Kidney tubule cell (primary cell): ENCODE measurements at places on chromosomes 7 and 10.
A peak's percentile ranks its signal among the peaks of the same experiment; 100 is the strongest.

- DNase-seq = peak; percentile 35
Measured at GRCh38 chr10:95467162-95467599, 94.0 kb downstream of the SORBS1 start.

- DNase-seq = no peak
Measured at GRCh38 chr7:46209611-46210388, 288.7 kb upstream of the IGFBP3 start.

- peak; percentile 75 for DNase-seq
Measured at GRCh38 chr7:26664735-26665416, 199.5 kb downstream of the SKAP2 start.

- DNase-seq = no peak
Measured at GRCh38 chr10:114336823-114337509, 67.3 kb downstream of the AFAP1L2 start.

- DNase-seq = no peak
Measured at GRCh38 chr7:55034776-55035175, 16.0 kb downstream of the EGFR start.

- DNase-seq = no peak
Measured at GRCh38 chr10:86295351-86295750, 71.2 kb downstream of the GRID1 start.

DNA sequence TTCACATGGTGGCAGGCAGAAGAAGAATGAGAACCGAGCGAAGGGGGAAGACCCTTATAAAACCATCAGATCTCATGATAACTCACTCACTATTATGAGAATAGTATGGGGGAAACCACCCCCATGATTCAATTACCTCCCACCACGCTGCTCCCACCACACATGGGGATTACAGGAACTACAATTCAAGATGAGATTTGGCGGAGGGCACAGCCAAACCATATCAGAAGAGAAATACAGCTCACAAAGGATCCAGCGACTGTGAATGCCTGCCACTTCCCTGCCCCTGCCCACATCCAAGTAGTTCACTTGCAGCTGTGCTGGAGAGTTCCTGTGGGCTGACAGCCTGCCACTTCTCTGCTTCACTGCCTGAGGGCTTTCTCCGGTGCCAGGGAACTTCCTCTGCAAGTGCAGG lies 148.7 kb downstream of the C7orf25 start:
- no peak for DNase-seq

DNA sequence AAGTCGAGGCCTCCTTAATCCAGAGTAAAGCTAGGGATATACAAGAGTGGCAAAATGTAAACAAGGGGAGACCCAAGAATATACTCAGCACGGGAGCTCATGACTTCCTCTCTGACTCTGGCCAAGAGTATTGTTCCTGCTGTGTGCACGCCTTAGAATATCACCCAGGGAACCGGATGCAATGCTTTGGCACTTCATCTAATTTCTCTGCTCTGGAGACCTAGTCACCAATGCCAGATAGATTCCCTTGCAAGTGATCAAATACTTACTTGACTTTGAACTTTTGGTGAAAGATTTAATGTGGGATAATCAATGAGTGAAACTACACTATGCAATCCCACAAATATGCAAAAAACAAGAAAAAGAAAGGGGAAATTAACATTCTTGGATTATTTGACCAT lies 695.5 kb downstream of the INHBA start:
- peak; percentile 37 for DNase-seq

DNA sequence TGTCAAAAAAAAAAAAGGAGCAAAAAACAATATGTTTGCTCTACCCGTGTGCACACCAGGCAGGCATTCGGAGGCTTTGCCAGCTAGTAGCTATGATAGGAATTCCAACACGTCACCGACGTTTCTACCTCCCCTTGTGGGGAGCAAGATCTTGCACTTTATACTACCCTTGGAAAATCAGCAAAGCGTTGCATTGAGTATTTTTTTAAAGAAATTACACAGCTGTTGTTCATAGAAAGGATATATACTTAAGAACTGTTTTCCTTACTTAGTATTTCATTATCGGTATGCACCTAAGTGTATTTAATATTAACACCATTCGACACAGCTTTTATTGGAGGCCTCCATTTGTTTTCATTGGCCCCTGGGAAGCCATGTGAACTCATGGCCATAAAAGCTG lies 159.9 kb upstream of the MGMT start:
- peak; percentile 85 for DNase-seq

- no peak for DNase-seq
Measured at GRCh38 chr7:42699380-42700178, 212.3 kb downstream of the C7orf25 start.

DNA sequence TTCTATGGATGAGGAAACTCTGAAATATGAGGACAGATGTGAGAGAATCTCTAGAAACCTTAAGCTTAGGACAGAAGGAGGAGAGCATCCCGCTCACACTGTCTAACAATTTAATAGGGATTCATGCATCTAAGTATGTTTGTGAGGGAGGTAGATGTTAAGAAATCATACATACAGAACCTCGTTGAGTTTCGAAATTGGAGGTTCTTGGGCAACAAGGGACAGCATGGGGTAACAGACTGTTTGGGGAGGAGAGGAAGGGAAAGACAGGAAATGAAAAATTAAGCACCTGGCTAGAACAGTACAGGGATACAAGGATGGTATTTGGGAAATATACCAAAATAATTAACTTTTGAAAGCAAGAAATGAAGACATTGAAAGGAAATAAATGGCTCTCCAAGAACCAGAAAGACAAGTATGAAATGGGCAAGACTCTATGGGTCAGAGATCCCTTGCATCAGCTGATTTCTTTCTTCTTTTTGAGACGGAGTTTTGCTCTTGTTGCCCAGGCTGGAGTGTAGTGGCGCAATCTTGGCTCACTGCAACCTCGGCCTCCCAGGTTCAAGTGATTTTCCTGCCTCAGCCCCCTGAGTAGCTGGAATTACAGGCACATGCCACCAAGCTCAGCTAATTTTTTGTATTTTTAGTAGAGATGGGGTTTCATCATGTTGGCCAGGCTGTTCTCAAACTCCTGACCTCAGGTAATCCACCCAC lies 207.9 kb downstream of the CTNNA3 start:
- DNase-seq = no peak
